Sigmoid colon (tissue), 7 donors: ENCODE measurements at places on chromosomes 12 and 14. TPM values are rescaled to one million over a fixed set of nuclear protein-coding genes. Genes with fewer than 3 reads are reported as not detected.

GRCh38 chr12:79685068-79685467 lies 5.7 kb downstream of the PAWR start:
- H3K4me3 ChIP-seq, result no peak overlapping the region
- H3K36me3 ChIP-seq, result no peaks in the 10 kb centered on the region
- H3K27me3 ChIP-seq, result no peaks in the 10 kb centered on the region

DNA sequence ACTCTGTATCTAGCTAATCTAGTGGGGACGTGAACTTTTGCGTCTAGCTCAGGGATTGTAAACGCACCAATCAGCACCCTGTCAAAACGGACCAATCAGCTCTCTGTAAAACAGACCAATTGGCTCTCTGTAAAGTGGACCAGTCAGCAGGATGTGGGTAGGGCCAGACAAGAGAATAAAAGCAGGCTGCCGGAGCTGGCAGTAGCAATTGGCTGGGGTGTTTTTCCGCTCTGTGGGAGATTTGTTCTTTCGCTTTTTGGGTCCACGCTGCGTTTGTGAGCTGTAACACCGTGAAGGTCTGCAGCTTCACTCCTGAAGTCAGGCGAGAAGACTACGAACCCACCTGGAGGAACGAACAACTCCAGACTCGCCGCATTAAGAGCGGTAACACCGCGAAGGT lies 76.5 kb downstream of the SPRING1 start:
- no peak for DNase-seq
- no peaks in the 10 kb centered on the region for H3K27me3 ChIP-seq
- H3K4me1 ChIP-seq, result no peaks in the 10 kb centered on the region
- H3K36me3 ChIP-seq, result no peaks in the 10 kb centered on the region

- no peaks in the 10 kb centered on the region for H3K27me3 ChIP-seq
- DNase-seq, result no peak
- H3K4me1 ChIP-seq, result no peaks in the 10 kb centered on the region
- H3K36me3 ChIP-seq, result no peaks in the 10 kb centered on the region
- H3K4me3 ChIP-seq, result no peak overlapping the region
These were observed 18.7 kb downstream of the SSTR1 start for GRCh38 chr14:38226366-38226765.

Gene VRTN
- 0.23 TPM for polyA plus RNA-seq

Gene SUSD6
- 10.4 TPM for polyA plus RNA-seq

Gene ADCY6
- 52.5 TPM for polyA plus RNA-seq

Gene SMCO2
- polyA plus RNA-seq, result 0.15 TPM

Gene SERPINA4
- not detected for polyA plus RNA-seq

DNA sequence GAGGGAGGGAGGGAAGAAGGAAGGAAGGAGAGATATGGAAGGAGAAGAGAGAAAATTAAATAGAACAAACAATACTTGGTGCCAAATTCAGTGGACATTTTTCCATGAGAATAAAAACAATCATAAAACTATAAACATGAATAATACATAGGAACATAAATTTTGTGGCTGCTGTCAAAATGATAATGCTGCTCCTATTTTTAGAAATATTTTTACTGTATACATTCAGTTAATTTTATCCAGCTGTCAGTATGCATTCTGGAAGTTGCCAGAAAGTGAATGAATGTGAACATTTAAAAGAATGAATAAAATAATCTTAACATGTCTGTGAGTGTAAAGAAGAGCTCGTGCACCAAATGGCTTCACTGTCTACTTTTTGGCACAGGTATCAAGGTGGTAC lies 13.9 kb upstream of the PCED1B start:
- H3K36me3 ChIP-seq, result no peaks in the 10 kb centered on the region
- peaks cover 45% of the 10 kb centered on the region for H3K4me1 ChIP-seq
- H3K27me3 ChIP-seq, result no peaks in the 10 kb centered on the region
- no peak overlapping the region for H3K4me3 ChIP-seq
- no peak for DNase-seq

DNA sequence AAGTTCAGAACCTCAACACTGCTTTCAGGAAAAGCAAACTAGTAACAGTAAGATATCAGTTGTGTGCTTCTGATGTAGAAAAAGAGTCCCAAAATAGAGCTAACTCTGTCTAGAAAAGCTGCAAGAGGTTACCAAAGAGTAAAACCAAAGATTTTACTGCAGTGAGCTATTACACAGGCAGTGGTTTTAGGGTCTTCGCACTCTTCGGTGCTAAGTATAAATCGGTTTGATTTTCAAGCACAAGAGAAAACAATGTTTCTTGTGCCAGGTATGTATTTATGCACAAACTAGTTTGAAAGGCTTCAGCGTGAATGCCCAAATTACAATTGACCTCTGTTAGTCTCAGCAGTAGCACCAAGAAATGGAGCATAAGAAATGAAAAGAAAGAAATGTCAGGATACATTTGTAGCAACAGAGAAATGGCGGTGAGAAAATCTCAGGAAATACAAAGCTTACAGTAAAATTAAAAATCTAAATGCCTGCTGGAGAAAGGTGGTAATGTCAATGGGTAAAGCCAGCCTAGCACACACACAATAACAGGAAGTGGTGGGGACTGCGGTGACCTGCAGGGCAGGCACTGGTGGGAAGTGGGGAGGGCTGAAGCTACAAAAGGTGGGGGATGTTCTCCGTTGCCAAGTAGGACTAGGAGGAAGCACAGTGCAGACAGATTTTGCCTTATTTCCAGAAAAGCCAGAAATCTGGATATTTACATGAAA lies 18.0 kb upstream of the DYRK2 start:
- no peaks in the 10 kb centered on the region for H3K27me3 ChIP-seq
- no peak overlapping the region for H3K27ac ChIP-seq
- H3K36me3 ChIP-seq, result no peaks in the 10 kb centered on the region
- DNase-seq, result no peak
- no peak overlapping the region for H3K4me3 ChIP-seq

- H3K4me3 ChIP-seq, result no peak overlapping the region
- no peak for DNase-seq
- no peaks in the 10 kb centered on the region for H3K27me3 ChIP-seq
- H3K4me1 ChIP-seq, result peaks cover 17% of the 10 kb centered on the region
These were observed 9.2 kb downstream of the APOLD1 start for GRCh38 chr12:12794686-12795085.

- no peak overlapping the region for H3K4me3 ChIP-seq
- peaks cover 9% of the 10 kb centered on the region for H3K36me3 ChIP-seq
- H3K4me1 ChIP-seq, result peaks cover 73% of the 10 kb centered on the region
- no peaks in the 10 kb centered on the region for H3K27me3 ChIP-seq
These were observed 14.8 kb downstream of the MMP14 start for GRCh38 chr14:22850944-22851764.

GRCh38 chr14:104678346-104678745 lies 11.1 kb upstream of the INF2 start:
- no peaks in the 10 kb centered on the region for H3K27me3 ChIP-seq
- peaks cover 65% of the 10 kb centered on the region for H3K4me1 ChIP-seq
- peak overlapping the region; percentile 57 for H3K4me3 ChIP-seq
- peak overlapping the region; percentile 89 for H3K27ac ChIP-seq
- no peaks in the 10 kb centered on the region for H3K36me3 ChIP-seq

GRCh38 chr12:22541496-22542155 lies 2.7 kb downstream of the C2CD5 start:
- H3K27me3 ChIP-seq, result no peaks in the 10 kb centered on the region
- H3K4me3 ChIP-seq, result no peak overlapping the region
- DNase-seq, result no peak

Gene KCNMB4
- polyA plus RNA-seq, result 0.69 TPM

Gene AVPR1A
- polyA plus RNA-seq, result 1.0 TPM

DNA sequence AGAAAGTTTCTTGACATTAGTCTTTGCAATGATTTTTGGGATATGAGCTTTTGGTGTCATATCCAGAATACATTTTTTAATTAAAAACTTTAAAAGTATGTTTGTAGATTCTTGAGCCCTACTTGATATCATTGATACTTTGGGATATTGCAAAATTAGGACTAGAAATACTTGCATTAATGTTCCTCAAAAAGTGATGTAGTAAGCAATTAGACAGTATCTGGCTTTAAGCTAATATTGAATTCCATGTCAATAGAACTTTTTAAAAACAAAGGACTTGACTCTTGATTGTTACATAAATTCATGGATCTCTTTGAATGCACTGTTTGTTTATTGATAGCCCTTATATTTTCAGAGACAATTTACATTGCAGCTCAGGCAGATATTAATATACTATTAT lies 15.6 kb downstream of the PEX5 start:
- peaks cover 94% of the 10 kb centered on the region for H3K36me3 ChIP-seq
- no peak overlapping the region for H3K4me3 ChIP-seq
- no peak overlapping the region for H3K27ac ChIP-seq
- no peak for DNase-seq
- H3K27me3 ChIP-seq, result no peaks in the 10 kb centered on the region
- no peaks in the 10 kb centered on the region for H3K4me1 ChIP-seq

Gene PROX2
- 0.01 TPM for polyA plus RNA-seq

GRCh38 chr14:92656306-92657081 lies 91.9 kb downstream of the LGMN start:
- H3K27me3 ChIP-seq, result no peaks in the 10 kb centered on the region
- no peak for DNase-seq
- H3K4me1 ChIP-seq, result peaks cover 66% of the 10 kb centered on the region
- H3K27ac ChIP-seq, result peak overlapping the region; percentile 99
- peaks cover 55% of the 10 kb centered on the region for H3K36me3 ChIP-seq
- peak overlapping the region; percentile 43 for H3K4me3 ChIP-seq

DNA sequence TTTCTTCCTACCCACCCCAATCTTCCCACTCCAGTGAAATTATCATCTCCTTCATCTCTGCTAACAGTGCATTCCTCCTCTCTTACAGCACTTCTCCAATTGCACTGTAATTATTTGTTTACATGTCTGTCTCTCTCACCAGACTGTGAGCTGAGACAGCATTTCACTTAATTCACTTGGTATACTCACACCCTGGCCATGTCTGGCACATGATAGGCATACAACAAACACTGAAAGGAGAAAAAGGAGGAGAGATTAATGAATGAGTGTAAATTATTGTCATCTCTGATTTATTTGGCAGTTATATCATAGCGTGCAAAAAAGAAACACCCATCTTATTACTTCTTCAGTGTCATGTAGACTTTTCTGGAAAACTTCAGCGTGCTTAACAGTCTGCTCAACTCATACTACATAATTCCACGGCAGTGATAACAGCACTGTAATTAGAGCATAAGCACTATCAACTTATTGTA lies 452.3 kb downstream of the ADAMTS20 start:
- H3K27ac ChIP-seq, result no peak overlapping the region
- H3K4me1 ChIP-seq, result no peaks in the 10 kb centered on the region
- DNase-seq, result no peak
- H3K4me3 ChIP-seq, result no peak overlapping the region
- H3K27me3 ChIP-seq, result no peaks in the 10 kb centered on the region
- no peaks in the 10 kb centered on the region for H3K36me3 ChIP-seq

Gene ETFBKMT
- polyA plus RNA-seq, result 1.2 TPM

GRCh38 chr14:29529418-29529817 lies 398.2 kb downstream of the PRKD1 start:
- no peaks in the 10 kb centered on the region for H3K4me1 ChIP-seq
- no peaks in the 10 kb centered on the region for H3K27me3 ChIP-seq
- no peak overlapping the region for H3K27ac ChIP-seq
- H3K36me3 ChIP-seq, result no peaks in the 10 kb centered on the region
- no peak overlapping the region for H3K4me3 ChIP-seq

DNA sequence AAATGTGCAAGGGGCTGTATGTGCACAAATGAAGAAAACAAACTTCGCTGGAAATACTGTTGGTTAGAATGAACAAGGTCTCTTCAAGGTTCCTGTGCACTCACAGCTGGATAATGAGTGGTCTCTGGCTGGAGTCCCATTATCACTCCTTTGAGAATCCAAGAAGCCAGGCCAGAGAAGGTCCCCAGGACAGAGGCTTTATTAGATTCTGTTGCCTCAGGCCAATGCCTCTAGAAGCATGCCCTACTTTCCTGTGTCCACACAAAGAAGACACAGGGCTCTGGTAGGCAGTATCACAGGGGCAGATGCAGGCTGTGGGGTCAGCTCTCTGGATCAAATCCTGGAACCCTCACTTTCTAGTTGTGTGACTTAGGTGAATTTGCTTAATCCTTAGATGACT lies 384.7 kb downstream of the GRIN2B start:
- H3K4me1 ChIP-seq, result no peaks in the 10 kb centered on the region
- H3K4me3 ChIP-seq, result no peak overlapping the region
- H3K27ac ChIP-seq, result no peak overlapping the region
- no peaks in the 10 kb centered on the region for H3K36me3 ChIP-seq
- H3K27me3 ChIP-seq, result no peaks in the 10 kb centered on the region

Gene SERPINA5
- polyA plus RNA-seq, result 0.69 TPM

Gene EID3
- polyA plus RNA-seq, result 2.5 TPM

DNA sequence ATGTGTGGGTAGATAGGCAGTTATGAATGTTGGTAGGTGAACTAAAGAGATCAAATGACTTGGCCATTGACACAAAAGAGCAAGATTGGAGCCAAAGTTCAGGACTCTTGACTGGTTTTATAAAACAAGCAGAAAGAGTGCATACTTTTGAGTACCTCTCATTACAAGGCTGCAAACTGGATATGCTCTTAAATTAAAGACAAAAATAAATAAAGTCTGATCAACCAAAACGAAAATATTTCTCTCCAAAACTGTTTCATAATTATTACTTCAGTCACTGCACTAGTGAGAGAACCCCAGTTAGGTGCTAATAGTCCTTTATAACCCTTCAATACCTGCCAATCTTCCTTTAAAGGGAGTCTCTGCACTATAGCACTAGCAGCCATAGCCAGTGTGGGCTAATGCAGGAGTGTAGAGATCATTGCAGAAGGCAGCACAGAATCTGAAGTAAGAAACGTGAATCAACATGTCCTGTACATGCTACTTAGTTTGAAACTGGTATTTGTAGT lies 147.1 kb downstream of the FOXA1 start:
- no peaks in the 10 kb centered on the region for H3K27me3 ChIP-seq
- no peak for DNase-seq
- no peak overlapping the region for H3K27ac ChIP-seq
- H3K4me3 ChIP-seq, result no peak overlapping the region

Gene ENDOU
- polyA plus RNA-seq, result not detected

Gene SLC25A21
- polyA plus RNA-seq, result not detected

- H3K27ac ChIP-seq, result peak overlapping the region; percentile 27
- H3K4me1 ChIP-seq, result peaks cover 26% of the 10 kb centered on the region
- H3K4me3 ChIP-seq, result no peak overlapping the region
- peak; percentile 76 for DNase-seq
These were observed 26.4 kb upstream of the MED13L start for GRCh38 chr12:116303929-116304328.

GRCh38 chr14:77838831-77839511 lies 39.1 kb downstream of the ADCK1 start:
- H3K27me3 ChIP-seq, result no peaks in the 10 kb centered on the region
- H3K4me1 ChIP-seq, result no peaks in the 10 kb centered on the region
- no peak overlapping the region for H3K27ac ChIP-seq
- peaks cover 5% of the 10 kb centered on the region for H3K36me3 ChIP-seq
- no peak for DNase-seq
- H3K4me3 ChIP-seq, result no peak overlapping the region

DNA sequence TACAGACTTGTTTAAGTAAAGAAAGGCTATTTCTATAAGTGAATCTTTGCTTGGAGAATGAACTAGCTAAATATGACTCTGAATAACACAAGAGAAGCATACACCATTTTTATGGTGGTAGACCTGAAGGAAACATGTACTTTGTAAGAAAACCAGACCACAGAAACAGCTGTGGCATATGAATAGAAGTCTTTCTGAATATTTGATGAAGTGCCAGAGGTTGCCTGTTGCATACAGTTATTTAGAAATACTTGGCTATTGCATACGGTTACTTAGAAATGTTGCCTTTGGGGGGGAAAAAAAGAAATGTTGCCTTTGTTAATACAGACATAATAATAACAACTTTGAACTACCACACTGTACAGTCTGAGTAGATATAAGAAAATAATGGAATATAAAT lies 16.8 kb upstream of the LEMD3 start:
- H3K27me3 ChIP-seq, result no peaks in the 10 kb centered on the region
- H3K4me1 ChIP-seq, result no peaks in the 10 kb centered on the region
- H3K4me3 ChIP-seq, result no peak overlapping the region
- H3K36me3 ChIP-seq, result no peaks in the 10 kb centered on the region
- no peak overlapping the region for H3K27ac ChIP-seq
